ENCODE measurements at places on chromosomes 2 and 18.

DNA sequence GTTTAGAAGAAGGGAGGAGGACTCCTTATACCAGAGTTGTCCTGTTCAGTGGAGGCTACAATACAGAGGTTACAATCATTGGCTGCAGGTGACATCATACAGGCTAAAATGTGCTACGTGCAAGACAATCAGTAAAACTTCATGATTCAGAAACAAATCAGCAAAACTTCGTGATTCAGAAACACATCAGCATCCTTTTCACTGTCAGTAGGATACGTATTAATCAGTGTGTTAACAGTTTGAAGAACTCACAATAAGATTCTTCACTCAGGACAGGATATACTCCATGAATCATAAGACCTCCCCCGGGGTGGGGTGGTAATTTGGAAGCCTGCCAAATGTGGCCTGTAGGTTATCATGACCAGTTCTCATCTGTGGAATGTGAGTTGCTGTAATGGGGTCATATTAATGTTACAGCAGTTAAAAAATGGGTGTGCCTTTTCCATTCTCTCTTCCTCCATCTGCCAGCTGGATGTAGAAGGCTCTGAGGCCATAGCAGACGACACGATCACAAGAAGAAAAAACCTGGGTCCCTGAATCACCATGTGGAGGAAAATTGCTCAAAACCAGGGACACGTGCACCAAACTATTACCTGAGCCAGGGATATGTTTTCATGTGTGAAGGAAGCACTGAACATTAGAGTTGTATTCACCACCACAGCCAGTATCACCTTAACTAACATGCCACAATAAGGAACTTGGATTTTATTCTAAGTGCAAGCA lies 134.8 kb upstream of the CREB1 start:
- no peak for DNase-seq

DNA sequence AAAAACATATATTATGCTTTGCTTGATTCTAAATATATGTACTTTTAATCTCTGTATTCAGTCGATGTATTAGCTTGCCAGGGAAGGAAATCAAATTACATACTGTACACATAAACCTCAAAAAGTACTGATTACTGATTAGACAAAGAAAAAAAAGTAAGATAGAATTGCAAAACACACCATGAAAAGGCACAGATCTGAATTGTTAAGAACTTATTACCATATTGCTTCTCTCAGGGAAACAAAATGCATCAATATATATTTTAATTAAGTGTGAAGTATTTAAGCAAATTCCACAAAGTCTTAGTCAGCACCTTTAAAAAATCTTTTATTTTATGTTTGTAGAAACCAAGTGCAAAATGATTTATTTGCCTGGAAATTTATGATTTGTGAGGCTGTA lies 309.3 kb downstream of the RNF144A start:
- DNase-seq: no peak

DNA sequence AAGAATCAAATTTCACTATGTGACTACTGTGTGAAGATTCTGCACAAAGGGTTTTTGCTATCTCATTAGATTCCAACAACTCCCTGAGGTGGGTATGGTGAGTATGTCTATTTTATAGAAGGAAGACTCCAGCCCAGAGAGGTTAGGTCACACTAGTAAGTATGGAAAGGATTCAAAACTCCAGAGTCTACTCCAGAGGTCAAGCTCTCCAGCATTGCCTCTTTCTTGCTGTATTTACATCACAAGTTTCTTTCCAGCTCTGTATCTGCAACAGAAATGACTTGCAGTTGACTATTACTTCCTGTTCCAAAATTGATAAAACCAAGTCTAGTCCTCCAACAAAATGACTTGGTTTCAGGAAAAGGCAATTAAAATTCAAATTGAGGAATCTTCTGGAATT lies 2.1 kb downstream of the COL4A4 start:
- DNase-seq: no peak

DNA sequence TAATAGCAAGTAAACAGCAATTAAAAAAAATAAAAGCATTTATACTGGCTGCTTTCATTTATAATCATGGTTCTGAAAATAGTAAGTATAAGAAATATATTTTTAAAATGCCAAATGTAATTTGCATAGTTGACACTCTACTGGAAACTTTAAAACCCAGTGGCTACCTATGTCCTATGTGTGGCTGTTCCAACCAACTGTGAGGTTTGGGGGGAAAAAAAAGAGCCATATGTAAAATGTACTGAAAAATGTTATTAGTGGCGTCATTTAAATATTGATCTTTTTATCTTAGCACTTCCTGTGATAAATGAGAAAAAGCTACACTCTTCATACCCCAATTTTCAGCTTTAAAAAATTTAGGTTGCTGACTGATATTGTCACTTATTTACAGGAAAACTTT lies 270.7 kb downstream of the TCF4 start:
- no peak for DNase-seq

DNA sequence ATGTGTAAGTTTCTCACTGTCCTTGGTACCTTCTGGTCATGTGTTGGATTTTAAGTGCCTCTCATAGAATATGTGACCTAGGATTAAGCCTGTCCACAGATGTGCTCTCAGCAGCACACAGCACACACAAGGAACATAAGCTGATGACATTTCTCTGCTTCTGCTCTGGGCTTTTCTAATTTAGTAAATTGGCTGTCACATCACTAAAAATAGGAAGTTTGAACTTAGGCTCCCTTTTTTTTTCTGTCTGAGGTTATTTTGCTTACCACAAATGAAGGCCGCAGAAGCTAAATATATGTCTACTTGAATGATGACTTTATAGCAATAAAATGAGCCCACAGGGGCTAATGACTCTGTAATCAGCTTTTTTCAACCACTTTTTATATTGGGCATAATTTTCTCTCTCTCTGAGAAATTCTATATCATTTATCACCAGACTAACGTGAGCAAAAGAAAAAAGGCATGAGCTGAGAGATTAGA lies 150.2 kb upstream of the KLHL14 start:
- no peak for DNase-seq

- no peak for DNase-seq
Observed at GRCh38 chr2:34570266-34570872, 971.3 kb upstream of the FAM98A start.

DNA sequence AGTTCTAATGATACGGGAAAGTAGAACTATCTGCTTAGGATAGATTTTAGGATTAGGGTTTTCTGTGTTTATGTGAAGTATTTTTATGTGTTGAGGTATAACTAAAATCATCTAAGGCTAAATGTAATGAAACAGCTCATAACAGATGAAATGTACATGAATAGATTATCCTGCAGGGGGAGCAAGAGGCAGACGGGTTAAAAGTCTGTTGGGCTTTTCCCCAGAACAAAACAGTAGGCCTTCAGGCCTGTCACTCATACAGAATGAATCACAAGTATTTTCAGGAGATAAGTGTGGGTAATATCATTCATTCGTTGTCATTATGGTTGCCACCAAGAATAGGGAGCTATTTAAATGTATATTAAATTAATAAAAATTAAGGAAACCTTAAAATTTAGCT lies 107.9 kb upstream of the IL1R2 start:
- DNase-seq: no peak

DNA sequence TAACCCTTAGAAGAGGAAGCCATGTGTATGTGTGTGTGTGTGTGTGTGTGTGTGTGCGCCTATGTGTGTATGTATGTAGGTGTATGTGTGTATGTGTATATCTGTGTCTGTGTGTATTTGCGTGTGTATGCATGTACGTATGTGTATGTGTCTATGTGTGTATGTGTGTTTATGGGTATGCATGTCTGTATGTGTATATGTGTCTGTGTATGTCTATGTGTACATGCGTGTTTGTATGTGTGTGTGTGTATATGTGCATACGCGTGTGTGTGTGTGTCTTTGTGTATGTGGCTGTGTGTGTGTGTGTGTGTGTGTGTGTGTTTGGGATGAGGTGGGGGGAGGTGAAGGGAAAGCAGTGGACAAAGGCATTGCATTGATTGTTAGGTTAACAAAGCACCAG lies 380.2 kb downstream of the HRH4 start:
- DNase-seq: no peak

- DNase-seq: no peak
Observed at GRCh38 chr2:44767691-44768090, 173.8 kb upstream of the SIX3 start.

GRCh38 chr2:134199123-134199522 lies 54.7 kb upstream of the MGAT5 start:
- DNase-seq: no peak

- no peak for DNase-seq
Observed at GRCh38 chr2:129087133-129087813, 768.6 kb upstream of the HS6ST1 start.

- no peak for DNase-seq
Observed at GRCh38 chr2:33370636-33371265, 105.7 kb upstream of the RASGRP3 start.

DNA sequence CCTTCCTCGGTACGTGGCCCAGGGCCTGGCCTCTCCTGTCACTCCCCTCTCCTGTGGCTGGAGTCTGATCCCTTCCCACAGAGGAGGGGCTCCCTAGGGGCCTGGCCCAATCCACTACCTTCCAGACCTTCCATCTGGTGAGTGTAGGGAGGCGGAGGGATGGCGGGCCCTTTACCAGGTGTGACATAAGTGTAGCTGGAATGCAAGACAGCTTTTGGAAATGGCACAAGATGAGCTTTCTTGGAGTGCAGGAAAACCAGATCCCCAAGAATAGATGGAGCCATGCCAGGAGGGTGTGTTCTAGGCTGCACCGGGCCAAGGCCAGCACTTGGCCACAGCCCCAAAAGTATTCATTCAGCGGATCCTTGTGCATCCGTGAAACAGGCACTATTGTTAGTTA lies 30.1 kb downstream of the IGFBP5 start:
- no peak for DNase-seq

- DNase-seq: no peak
Observed at GRCh38 chr2:121342751-121343150, 57.7 kb upstream of the TFCP2L1 start.

DNA sequence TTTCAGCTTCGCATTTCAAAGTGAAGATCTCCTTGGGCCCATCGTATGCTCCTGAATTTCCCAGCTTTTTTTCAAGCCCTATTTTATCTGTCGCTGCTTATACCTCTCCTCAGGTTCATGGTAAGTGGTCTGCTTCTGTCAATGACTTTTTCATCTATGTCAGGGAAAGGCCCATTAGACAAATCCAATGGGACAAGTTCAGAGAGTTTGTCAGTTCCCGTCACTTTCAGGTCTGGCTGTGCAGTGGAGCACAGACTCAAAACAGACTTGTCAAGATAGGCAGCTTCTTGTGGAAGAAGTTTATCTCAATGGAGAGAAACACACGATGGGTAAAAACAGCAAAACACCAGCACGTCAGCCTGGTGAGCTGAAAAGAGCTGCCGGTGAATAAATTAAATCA lies 100.9 kb upstream of the KLF7 start:
- no peak for DNase-seq

DNA sequence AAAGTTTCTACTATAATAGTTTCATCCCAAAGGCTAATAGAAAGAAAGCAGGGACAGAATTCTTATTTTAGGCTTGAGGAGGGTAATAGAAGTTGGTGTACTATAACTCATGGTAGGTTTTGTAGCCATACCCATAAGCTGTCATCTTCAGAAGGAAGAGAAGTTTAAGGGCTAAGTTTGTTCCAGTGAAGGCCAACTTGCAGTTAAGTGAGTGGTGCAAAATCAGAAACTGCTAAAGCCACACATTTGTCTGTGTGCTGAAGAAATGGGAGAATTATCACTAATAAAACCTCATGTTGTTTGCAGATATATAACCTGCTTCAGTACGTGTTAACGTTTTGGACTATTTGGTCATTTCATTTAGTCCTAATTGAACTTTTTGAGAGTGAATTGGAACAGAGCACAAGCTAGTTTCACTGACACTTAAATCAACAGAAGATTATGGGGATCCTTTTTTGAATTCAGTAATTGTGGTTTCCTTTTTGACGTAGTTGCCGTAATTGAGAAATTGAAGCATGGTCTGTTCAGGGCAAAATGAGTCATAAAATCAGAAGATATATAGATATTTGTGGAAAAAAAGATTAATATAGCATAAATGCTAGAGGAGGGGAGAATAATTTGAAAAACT lies 69.1 kb downstream of the PHLPP1 start:
- DNase-seq: no peak

DNA sequence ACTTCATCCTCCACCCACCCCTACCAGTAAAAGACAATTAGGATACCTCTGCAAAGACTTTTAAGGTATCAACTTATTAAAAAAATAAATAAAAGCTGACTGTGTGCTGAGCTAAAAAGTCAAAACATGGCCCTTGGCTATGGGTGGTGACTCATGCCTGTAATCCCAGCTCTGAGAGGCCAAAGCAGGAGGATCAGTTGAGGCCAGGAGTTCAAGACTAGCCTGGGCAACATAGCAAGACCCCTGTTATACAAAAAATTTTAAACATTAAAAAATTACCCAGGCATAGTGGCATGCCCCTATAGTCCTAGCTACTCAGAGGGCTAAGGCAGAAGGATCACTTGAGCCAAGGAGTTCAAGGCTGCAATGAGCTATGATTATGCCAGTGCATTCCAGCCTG lies 297.4 kb upstream of the FBXO11 start:
- DNase-seq: no peak

GRCh38 chr2:179268277-179268925 lies 3.8 kb upstream of the SESTD1 start:
- DNase-seq: no peak

DNA sequence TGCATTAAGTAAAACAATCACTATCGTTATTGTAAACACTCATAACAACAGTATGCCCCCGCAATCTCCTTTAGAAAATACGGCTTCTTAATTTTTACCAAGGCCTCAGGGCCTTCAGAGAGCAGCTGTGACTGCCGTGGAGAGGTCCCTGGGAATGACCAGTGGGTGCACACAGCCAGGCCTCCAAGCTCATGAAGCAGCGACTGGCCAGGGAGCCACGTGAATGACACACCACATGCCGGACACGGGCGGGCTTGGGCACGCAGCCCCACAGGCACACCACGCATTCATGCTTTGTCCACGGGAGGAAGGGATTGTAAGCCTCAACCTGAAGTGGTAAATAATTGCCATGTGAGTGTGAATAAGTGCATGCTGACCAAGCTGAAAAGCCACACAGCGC lies 121.0 kb downstream of the EIPR1 start:
- DNase-seq: no peak

DNA sequence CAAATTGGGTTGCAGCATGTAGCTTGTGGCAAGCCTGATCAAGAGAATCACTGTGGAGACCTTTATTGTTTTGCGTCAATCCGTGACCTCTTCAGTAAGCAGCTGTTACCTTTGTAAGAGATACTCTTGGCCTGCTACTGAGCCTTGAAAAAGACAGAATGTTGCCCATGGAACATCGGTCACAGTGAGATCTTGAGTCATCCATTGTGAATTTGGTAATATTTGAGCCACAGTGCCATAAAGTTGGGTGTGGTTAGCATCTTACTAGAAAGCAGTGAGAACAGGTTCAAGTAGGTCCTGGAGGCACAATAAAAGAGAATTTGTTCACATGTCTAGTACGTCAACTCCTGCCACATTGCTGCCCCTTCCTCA lies 12.7 kb upstream of the EFR3B start:
- no peak for DNase-seq

GRCh38 chr18:36217348-36217747 lies 30.1 kb downstream of the MOCOS start:
- no peak for DNase-seq
